ENCODE measurements at places on chromosomes 5 and 9.

GRCh38 chr5:171579976-171580411 is 160.5 kb downstream of the FGF18 start:
- no peak for DNase-seq

- no peak for DNase-seq
Measured at GRCh38 chr9:115350548-115350947, 232.6 kb upstream of the TNC start.

- DNase-seq = no peak
Measured at GRCh38 chr9:98227883-98228282, 27.6 kb downstream of the TBC1D2 start.

DNA sequence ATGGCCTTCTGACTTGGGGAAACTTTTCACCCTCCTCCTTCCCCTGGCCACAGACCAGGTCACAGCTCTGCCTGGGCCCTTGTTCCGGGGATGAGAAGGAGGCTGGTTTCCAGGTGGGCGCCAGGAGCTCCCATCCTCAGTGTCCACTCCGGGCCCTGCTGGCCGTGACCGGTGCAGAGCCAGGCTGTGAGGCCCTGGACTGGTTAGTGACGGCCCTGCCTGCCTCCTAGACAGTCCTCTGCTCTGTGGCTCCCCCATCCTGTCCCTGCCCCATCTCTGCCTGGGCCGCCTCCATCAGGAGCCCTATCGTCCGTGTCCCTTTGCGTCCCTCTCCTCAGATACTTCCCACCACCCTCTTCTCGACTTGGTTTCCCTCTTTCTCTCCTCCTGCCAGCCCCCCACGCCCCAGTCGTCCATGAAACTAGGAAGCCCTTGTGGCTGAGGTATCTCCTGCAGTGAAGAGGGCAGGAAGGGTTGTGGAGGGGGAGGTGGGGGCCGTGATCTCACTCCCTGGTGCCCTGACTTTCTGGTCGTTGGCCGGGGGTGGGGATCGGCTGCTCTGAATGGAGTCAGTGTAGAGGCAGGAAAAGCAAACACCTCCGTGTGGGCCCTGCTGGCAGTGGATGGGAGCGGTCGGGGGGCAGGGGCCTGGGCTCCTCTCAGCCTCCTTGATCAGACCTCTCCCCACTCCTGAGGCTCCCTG is 15.4 kb upstream of the CERCAM start:
- DNase-seq = no peak

DNA sequence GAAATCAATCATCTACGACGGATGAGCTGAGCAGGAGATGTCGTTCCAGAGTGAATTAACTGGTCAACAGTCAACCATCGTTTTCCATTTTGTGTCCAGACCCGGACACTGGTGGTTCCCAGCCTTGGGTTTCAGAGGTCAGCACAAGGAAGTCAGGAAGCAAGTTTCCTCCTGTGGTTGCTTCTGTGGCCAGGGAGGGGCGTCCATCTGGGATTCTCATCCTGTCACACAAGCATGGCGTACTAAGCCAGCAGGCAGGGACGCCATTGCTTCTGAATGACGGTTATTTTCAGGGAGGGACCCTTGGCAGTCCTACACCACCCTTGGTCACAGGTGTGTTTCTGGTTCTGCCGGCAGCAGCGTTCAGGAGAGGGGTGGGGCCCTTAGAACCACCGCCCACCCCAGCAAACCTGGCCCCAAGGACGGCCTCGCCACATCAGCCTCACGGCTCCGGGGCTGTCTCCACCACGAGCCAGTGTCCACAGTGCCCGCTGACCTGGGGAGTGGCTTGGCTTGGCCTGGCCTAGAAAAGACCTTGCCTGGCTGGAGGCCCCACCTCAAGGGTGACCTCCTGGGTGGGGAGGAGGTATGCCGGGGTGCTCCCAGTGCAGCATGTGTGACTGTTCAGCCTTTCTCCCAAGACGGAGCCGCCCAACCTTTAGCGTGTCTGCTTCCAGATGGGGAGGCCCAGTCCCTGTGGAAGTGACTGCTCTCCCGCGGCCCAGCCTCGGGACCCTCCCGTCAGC is 25.2 kb downstream of the NDUFS6 start:
- no peak for DNase-seq

DNA sequence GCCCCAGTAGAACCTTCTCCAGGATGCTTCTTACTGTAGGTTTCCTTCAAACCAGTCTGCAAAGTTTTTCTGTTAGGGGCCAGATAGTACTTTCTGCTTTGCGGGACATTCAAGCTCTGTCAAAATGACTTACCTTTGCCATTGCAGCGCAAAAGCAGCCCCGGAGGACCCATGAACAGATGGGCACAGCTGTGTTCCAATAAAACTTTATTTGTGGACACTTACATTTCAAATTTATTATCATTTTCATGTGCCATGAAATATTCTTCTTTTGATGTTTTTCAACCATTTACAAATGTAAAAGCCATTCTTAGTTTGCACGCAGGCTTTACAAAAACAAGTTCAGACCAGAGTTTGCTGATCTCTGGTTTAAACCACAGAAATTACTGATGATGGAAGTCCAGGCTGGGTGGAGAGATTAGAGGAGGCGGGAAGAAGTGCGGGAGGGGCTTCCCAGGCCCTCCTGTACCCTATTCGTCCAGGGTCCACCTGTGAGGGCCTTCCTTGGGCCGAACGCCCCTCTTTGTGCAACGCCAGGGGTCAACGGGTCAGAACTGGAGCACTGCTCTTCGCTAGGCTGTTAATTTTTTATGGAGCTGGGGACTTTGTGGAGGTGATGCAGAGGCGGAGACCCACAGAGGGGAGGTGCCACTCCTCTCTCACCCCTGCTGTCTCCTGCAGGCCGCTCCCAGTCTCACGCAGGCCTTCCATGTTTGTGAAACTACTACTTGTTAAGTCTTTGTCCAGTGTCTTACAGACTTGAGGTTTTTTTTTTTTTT is 7.6 kb upstream of the ASS1 start:
- DNase-seq = no peak

DNA sequence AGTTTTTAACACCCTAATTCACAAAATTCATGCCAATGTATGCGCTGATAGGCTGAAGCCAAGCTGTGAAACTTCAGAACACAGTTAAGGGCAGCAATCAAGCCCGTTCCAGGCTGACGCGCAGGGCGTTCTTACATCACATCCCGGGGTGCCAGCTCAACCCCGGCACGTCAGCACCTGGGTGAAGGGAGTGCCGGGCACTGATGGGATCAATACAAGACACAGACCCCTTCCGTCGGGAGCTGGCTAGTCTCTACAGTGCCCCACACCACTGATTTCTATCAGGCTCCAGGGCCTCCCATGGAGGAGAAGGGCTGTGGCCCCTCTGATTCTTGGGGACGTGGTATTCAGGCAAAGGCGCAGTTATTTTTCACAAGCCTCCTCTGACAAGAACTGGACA is 12.0 kb downstream of the BARHL1 start:
- no peak for DNase-seq

- DNase-seq = no peak
Measured at GRCh38 chr5:10834695-10835094, 73.7 kb upstream of the DAP start.

Data from stimulated activated CD4-positive, alpha-beta T cell treated with anti-CD3 and anti-CD28 coated beads, Interleukin-1b, Interleukin-23, amount 100 ng/mL, for 24 hours (primary cell).